ENCODE measurements at places on chromosomes 16 and 17.
A peak's percentile ranks its signal among the peaks of the same experiment; 100 is the strongest.

- H3K27ac ChIP-seq, result peak within 1 kb of the TSS; percentile 90
- H3K4me3 ChIP-seq, result peak within 1 kb of the TSS; percentile 94
- H3K36me3 ChIP-seq, result no peaks in the 10 kb centered on the region
- H3K27me3 ChIP-seq, result peaks cover 2% of the 10 kb centered on the region
These were observed at the start of gene TMEM107 for GRCh38 chr17:8176197-8176940. TSS of gene TMEM107 (minus strand) at chr17:8176380. CDS start at chr17:8176286, 94 bp downstream.

DNA sequence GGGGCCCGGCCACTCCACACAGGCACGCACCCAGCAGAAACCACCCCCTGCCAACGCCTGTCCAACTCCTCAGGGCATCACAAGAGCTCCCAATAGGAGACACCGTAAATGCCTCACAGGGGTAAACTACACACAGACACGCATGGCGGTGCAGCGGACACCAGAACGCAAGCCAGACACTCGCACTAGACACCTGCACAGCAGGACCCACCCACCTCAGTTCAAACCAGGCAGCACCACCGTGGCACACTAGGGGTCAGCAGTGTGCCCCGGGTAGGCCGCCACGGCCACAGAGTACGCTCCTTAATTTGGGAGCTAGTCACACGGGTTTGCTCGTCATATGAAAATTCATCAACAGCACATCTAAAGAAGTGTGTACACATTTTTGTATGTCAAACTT lies 3.4 kb downstream of the SLC38A10 start:
- peaks cover under 1% of the 10 kb centered on the region for H3K27me3 ChIP-seq
- H3K4me1 ChIP-seq, result peaks cover 29% of the 10 kb centered on the region
- DNase-seq, result peak; percentile 79
- no peak overlapping the region for H3K27ac ChIP-seq
- H3K4me3 ChIP-seq, result no peak overlapping the region
- peaks cover 5% of the 10 kb centered on the region for H3K36me3 ChIP-seq

GRCh38 chr16:87542531-87543102 lies 49.8 kb upstream of the ZCCHC14 start:
- H3K27ac ChIP-seq, result no peak overlapping the region
- peaks cover 34% of the 10 kb centered on the region for H3K27me3 ChIP-seq
- no peak for DNase-seq
- H3K36me3 ChIP-seq, result no peaks in the 10 kb centered on the region
- no peak overlapping the region for H3K4me3 ChIP-seq

- no peaks in the 10 kb centered on the region for H3K27me3 ChIP-seq
- H3K4me1 ChIP-seq, result peaks cover 9% of the 10 kb centered on the region
- H3K27ac ChIP-seq, result no peak overlapping the region
- H3K36me3 ChIP-seq, result no peaks in the 10 kb centered on the region
- DNase-seq, result no peak
These were observed 7.3 kb downstream of the CX3CL1 start for GRCh38 chr16:57379579-57379978.

DNA sequence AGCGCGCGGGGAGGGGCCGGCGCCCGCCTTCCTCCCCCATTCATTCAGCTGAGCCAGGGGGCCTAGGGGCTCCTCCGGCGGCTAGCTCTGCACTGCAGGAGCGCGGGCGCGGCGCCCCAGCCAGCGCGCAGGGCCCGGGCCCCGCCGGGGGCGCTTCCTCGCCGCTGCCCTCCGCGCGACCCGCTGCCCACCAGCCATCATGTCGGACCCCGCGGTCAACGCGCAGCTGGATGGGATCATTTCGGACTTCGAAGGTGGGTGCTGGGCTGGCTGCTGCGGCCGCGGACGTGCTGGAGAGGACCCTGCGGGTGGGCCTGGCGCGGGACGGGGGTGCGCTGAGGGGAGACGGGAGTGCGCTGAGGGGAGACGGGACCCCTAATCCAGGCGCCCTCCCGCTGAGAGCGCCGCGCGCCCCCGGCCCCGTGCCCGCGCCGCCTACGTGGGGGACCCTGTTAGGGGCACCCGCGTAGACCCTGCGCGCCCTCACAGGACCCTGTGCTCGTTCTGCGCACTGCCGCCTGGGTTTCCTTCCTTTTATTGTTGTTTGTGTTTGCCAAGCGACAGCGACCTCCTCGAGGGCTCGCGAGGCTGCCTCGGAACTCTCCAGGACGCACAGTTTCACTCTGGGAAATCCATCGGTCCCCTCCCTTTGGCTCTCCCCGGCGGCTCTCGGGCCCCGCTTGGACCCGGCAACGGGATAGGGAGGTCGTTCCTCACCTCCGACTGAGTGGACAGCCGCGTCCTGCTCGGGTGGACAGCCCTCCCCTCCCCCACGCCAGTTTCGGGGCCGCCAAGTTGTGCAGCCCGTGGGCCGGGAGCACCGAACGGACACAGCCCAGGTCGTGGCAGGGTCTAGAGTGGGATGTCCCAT lies 232.8 kb downstream of the SEC14L1 start:
- DNase-seq, result peak; percentile 66
- H3K36me3 ChIP-seq, result peaks cover 14% of the 10 kb centered on the region
- H3K27ac ChIP-seq, result peak overlapping the region; percentile 98
- H3K4me3 ChIP-seq, result peak overlapping the region; percentile 96
- no peaks in the 10 kb centered on the region for H3K27me3 ChIP-seq

DNA sequence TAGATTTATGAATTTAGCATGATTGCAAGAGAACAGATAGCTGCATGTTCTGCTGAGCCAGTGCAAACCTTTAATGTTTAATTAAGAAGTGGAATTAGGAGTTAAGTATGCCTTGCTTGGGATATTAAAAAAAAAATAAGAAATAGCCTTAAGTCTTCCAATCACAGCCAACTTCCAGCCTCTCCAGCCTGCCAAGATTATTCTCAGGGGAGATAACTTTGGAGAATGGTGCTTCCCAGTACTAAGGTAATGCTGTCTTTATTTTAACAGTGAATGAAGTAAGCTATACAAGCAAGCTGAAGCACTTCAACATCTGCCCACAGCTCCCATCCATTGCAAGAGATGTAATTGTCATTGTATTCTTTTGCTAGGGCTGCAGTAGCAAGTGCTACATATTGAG lies 389.5 kb upstream of the ASIC2 start:
- H3K27ac ChIP-seq, result no peak overlapping the region
- no peak overlapping the region for H3K4me3 ChIP-seq
- no peaks in the 10 kb centered on the region for H3K36me3 ChIP-seq
- H3K4me1 ChIP-seq, result no peaks in the 10 kb centered on the region
- no peak for DNase-seq

- H3K27me3 ChIP-seq, result peaks cover 30% of the 10 kb centered on the region
- H3K4me3 ChIP-seq, result no peak overlapping the region
These were observed 16.0 kb upstream of the HEATR6 start for GRCh38 chr17:60094754-60095153.

DNA sequence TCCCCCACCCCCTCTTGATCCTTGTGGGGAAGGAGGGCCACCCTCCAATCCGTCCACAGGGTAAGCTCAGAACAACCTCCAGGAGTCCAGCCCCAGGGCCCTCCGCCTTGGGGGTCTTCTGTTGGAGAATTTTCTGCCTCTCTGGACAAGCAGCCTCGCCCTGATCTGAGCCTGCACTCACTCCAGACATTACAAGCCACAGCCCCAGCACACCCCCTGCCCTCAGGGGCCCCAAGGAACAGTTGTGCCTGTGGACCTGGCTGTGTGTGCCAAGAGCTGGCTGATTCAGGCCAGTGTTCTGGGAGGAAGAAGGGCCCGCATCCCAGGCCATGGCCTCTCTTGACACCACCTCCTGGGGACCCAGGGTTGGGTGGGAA lies 477 bp upstream of the ARHGAP27 start:
- peak overlapping the region; percentile 64 for H3K4me3 ChIP-seq
- H3K27me3 ChIP-seq, result no peaks in the 10 kb centered on the region
- peaks cover 14% of the 10 kb centered on the region for H3K4me1 ChIP-seq
- no peak overlapping the region for H3K27ac ChIP-seq

GRCh38 chr17:17545031-17545820 lies 46.3 kb downstream of the PEMT start:
- no peak overlapping the region for H3K27ac ChIP-seq
- H3K36me3 ChIP-seq, result no peaks in the 10 kb centered on the region
- no peak overlapping the region for H3K4me3 ChIP-seq

DNA sequence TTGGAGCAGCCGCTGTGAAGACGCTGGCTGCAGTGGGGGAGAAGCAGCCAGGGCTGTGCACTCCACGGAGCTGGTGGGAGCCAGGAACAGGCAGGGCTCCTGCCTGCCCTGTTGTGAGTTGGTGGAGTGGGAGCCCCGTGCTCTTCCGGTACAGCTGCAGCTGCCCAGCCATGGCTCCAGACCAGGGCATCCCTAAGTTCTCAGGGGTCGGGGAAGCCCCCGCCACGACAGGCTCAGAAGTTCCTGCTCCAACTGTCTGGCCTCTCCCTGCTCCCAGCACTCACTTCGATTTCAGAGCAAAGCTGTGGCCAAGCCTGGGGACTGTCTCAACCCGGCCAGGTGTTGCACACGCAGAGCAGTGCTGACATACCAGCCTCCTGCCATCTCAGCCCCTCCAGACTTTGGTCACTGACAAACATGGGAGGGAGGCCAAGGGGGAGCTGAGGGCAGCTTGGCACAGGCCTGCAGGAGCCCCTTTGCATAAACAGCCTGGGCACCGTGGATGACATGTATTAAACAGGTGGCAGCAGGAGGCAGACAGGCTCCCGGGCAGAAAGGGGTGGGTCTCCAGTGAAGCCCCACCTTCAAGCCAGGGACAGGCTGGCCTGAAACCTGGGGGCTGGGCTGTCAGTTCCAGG lies 13.9 kb upstream of the KDM8 start:
- no peak for DNase-seq
- H3K27me3 ChIP-seq, result no peaks in the 10 kb centered on the region
- H3K36me3 ChIP-seq, result peaks cover 2% of the 10 kb centered on the region

Measured in activated naive CD8-positive, alpha-beta T cell treated with anti-CD3 and anti-CD28 coated beads, Interleukin-2, amount 10 ng/mL, durations not matched to agents 7 days and 5 days (primary cell).